Mesothelial cell of epicardium (in vitro differentiated cells): ENCODE measurements at places on chromosomes 12 and 14. TPM values are rescaled to one million over a fixed set of nuclear protein-coding genes. Genes with fewer than 3 reads are reported as not detected.

The ZFHX2 gene
- 9.8 to 14.4 TPM (median 13.7 TPM) in 3 replicates for total RNA-seq

The SMAGP gene
- total RNA-seq: 21.5 to 23.0 TPM (median 22.2 TPM) in 3 replicates

The C12orf54 gene
- 0.34 to 0.38 TPM in 2 of 3 replicates, not detected in the other for total RNA-seq

- no peak for DNase-seq
- H3K27me3 ChIP-seq: peaks cover 20% of the 10 kb centered on the region
- no peak overlapping the region for H3K27ac ChIP-seq
- no peaks in the 10 kb centered on the region for H3K36me3 ChIP-seq
- H3K4me1 ChIP-seq: peaks cover 9% of the 10 kb centered on the region
Observed at GRCh38 chr14:105041841-105042765, 21.2 kb upstream of the CDCA4 start.

DNA sequence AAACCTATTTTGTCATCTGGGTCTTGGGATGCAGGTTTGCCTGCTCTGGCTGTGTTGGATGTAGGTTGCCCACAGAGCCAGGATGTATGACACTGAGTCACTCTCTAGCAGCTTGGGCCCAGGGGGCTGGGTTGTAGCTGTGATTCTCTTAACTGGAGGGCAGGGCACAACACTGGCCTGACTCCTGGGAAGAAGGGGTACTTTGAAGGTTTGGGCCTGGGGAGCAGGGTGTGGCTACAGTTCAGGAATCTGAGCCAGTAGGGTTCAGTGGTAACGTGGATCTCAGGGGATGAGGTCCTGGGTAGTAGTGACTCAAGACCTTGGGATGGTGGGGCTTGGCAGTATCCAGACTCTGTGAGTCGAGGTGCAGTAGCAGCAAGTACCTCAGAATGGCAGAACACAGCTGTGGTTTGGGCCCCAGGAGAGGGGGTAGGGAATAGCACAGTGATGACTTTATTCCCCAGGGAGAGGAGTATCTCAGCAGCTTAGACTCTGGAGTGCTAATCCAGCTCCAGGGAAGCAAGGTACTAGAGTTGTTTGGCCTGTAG lies 25.7 kb downstream of the TBC1D15 start:
- peaks cover 34% of the 10 kb centered on the region for H3K36me3 ChIP-seq
- H3K27ac ChIP-seq: no peak overlapping the region
- DNase-seq: no peak
- H3K4me3 ChIP-seq: no peak overlapping the region
- no peaks in the 10 kb centered on the region for H3K27me3 ChIP-seq
- no peaks in the 10 kb centered on the region for H3K4me1 ChIP-seq

DNA sequence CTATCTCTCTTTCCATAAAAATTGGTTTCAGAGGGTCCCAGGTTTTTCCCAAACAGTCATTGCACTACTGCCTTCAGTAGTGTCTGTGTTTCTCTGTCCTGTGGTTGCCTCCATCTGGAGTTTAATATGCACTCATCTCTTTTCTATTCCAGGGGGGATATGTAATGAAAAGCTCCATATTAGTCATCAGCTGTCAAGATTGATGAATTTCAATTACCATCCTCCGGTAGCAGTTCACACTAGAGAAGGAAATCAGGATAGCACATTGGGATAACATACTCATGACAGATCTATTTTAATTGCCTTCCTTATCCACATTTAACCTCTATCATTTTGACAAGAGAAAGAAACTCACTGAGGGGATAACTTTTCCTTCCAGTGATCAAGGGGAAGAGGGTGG lies 589.0 kb upstream of the SEL1L start:
- no peaks in the 10 kb centered on the region for H3K4me1 ChIP-seq
- no peak overlapping the region for H3K4me3 ChIP-seq
- no peaks in the 10 kb centered on the region for H3K36me3 ChIP-seq
- no peak for DNase-seq

- no peak overlapping the region for H3K4me3 ChIP-seq
- DNase-seq: no peak
Observed at GRCh38 chr12:40145896-40146295, 40.0 kb upstream of the SLC2A13 start.

DNA sequence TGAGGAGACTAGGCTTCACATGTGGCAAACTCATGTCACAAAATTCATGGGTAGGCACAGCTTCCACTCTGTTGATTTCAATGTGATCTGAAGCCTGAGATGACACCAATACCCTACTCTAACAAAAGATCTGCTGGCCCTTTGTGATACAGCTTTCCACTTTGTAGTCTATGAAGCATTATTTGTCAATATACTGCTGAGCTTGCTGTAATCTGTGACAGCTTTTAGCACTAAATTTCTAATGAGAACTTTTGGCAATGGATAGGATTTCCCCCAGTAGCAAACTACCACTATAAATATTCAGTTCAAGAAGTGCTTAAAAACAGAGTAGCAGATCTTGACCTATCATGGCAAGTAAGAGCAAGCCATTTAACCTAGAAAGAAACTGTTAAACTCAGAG lies 5.6 kb upstream of the HEATR5A start:
- no peak for DNase-seq
- no peak overlapping the region for H3K4me3 ChIP-seq
- H3K27me3 ChIP-seq: no peaks in the 10 kb centered on the region
- peaks cover 2% of the 10 kb centered on the region for H3K4me1 ChIP-seq
- H3K36me3 ChIP-seq: peaks cover 4% of the 10 kb centered on the region

- H3K4me1 ChIP-seq: no peaks in the 10 kb centered on the region
- no peaks in the 10 kb centered on the region for H3K36me3 ChIP-seq
- no peak overlapping the region for H3K27ac ChIP-seq
- H3K27me3 ChIP-seq: peaks cover 28% of the 10 kb centered on the region
Observed at GRCh38 chr12:71949646-71950045, 11.0 kb downstream of the TPH2 start.
